ENCODE measurements at places on chromosomes 6 and 20. TPM values are rescaled to one million over a fixed set of nuclear protein-coding genes. Genes with fewer than 3 reads are reported as not detected.
A peak's percentile ranks its signal among the peaks of the same experiment; 100 is the strongest.

Gene HLA-DQA2
- not detected for total RNA-seq

Gene KCNG1
- 0.13 TPM for total RNA-seq

- no peaks in the 10 kb centered on the region for H3K27me3 ChIP-seq
- no peaks in the 10 kb centered on the region for H3K36me3 ChIP-seq
- H3K27ac ChIP-seq, result no peak overlapping the region
- DNase-seq, result no peak
- no peaks in the 10 kb centered on the region for H3K4me1 ChIP-seq
Observed at GRCh38 chr6:169320013-169320412, 66.4 kb upstream of the THBS2 start.

DNA sequence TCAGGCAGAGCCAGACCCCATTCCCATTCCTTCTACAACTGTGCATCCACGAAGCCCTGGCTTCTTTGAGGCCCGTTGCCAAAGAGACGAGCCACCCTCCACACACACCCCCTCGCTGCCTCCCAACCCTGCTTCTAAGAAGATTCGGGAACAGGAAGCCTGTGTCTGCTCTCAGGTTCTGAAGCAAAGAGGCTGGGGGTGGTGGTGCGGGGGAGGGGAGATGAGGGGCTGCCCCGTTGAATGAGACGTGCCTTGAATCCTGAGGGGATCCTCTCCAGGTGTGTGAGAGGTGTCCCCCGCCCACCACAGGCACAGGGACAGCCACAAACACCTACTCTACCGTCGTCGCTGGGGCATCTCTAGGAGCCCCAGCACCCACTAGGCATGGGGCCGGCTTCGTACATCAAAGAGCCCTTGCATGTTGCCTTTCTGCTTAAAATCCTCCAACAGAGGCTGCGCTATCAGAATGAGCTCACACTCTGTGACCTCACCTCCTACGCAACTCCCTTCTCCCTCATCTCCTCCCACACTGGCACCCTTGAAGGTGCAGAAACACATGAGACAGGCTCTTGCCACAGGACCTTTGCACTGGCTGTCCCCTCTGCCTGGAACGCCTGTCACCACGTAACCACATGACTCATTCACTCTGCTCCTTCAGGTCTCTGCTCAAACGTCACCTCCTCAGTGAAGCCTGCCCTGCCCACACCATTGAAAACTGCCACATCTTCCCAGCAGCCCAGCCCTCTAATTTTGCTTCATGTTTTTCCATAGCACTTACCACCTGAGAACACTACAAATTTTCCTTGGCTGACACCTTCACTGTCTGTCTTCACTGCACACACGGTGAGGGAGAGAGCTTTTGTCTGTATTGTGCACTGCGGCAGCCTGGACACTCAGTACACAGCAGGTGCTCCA is 58.5 kb downstream of the PREX1 start:
- H3K4me3 ChIP-seq, result peak overlapping the region; percentile 21
- H3K27ac ChIP-seq, result peak overlapping the region; percentile 71
- H3K27me3 ChIP-seq, result no peaks in the 10 kb centered on the region
- peak; percentile 92 for DNase-seq

DNA sequence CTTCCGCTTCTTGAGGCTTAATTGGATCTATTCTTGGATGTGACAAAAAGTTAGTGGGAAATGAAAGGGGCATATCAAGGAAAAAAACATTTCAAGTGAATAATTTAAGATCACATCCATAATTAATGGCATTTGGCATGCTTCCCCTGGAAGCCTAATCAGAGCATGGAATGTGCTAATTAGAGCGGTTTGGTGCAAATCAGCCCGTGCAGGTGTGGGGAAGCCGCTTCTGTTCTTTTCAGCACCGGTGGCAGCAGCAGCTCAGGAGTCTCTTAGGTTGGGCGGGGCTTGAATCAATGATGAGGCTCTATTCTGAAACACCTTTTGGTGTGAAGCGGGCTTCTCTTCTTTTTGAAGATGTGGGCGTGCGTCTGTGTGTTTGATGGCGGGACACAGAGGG is 301.2 kb downstream of the LRFN2 start:
- H3K4me1 ChIP-seq, result no peaks in the 10 kb centered on the region
- H3K36me3 ChIP-seq, result no peaks in the 10 kb centered on the region
- H3K27me3 ChIP-seq, result peaks cover 15% of the 10 kb centered on the region
- H3K4me3 ChIP-seq, result no peak overlapping the region
- H3K27ac ChIP-seq, result no peak overlapping the region

DNA sequence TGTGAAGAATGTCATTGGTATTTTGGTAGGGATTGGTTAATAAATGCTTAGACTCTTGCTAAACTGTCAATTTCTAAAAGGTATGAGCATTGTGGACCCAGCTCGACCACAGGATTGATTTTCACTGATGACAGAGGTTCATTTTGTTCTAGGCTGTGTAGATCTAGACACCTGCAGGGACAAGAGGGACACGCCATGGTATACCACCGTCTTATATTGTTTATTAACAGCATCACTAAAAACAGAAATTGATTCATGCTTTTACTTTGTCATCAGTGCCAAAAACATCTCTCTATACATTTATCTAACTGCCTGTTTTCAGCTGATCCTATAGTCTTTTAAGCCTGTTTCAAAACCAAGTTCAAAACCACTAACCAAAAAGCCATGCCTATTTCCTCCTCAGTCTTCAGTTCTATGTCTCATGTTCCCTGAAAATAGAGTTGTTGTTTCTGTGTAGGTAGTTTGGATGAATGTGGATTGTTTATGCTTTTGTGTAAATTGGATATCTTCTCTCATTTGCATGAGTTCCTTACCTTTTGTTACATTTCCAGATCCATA is 109.8 kb downstream of the JAG1 start:
- peak overlapping the region; percentile 25 for H3K27ac ChIP-seq
- H3K36me3 ChIP-seq, result peaks cover 13% of the 10 kb centered on the region
- DNase-seq, result no peak
- H3K4me1 ChIP-seq, result peaks cover 48% of the 10 kb centered on the region
- H3K4me3 ChIP-seq, result no peak overlapping the region
- H3K27me3 ChIP-seq, result no peaks in the 10 kb centered on the region

DNA sequence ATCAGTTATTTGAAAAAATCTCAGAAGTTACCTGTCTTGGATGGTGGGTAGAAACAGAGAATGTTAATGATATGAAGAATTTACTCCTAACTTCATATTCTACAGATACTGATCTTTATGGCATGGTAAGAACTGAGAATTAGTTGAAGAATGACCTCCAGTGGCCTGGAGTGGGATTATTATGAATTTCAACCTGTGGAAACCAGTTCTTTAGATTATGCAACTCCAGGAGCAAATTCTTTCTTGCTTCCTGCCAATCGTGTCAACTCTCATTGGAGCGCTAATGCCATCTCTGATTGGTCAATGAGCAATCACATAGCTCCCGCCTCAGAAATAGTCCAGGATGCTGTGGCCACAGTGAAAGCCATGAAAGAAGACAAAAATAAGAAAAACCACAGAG is 40.6 kb downstream of the LYRM2 start:
- H3K27me3 ChIP-seq, result no peaks in the 10 kb centered on the region
- DNase-seq, result no peak
- H3K4me3 ChIP-seq, result no peak overlapping the region
- H3K36me3 ChIP-seq, result peaks cover 9% of the 10 kb centered on the region
- peaks cover 41% of the 10 kb centered on the region for H3K4me1 ChIP-seq

- H3K4me3 ChIP-seq, result no peak overlapping the region
- H3K4me1 ChIP-seq, result no peaks in the 10 kb centered on the region
- no peak overlapping the region for H3K27ac ChIP-seq
- H3K36me3 ChIP-seq, result peaks cover 6% of the 10 kb centered on the region
- no peaks in the 10 kb centered on the region for H3K27me3 ChIP-seq
Observed at GRCh38 chr20:25273046-25273445, 25.2 kb downstream of the PYGB start.

- DNase-seq, result no peak
- H3K27me3 ChIP-seq, result peaks cover 2% of the 10 kb centered on the region
- no peaks in the 10 kb centered on the region for H3K4me1 ChIP-seq
- H3K4me3 ChIP-seq, result no peak overlapping the region
- H3K36me3 ChIP-seq, result no peaks in the 10 kb centered on the region
Observed at GRCh38 chr6:63910863-63911551, 275.4 kb downstream of the PHF3 start.

DNA sequence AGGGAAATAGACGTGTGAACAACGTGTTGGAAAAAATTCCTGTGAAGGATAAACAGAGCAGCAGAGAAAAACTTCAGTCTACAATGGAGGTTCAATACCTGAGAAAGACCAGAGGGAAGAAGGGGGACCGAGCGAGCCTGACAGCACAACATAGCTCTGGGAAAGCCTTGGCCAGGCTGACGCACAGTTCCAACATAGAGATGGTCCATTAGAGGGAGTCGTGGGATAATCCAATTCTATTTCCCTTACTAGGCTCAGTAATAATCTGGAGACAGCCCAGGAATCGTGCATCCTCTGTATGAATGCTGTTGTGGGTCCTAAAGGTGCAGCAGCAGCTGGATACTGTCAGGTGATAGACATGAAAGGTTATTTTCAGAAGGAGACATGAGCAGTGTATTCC is 370.8 kb upstream of the BTBD3 start:
- no peak for DNase-seq
- no peak overlapping the region for H3K4me3 ChIP-seq
- no peaks in the 10 kb centered on the region for H3K27me3 ChIP-seq
- no peak overlapping the region for H3K27ac ChIP-seq
- no peaks in the 10 kb centered on the region for H3K4me1 ChIP-seq
